ENCODE measurements at places on chromosomes 12 and 14.

DNA sequence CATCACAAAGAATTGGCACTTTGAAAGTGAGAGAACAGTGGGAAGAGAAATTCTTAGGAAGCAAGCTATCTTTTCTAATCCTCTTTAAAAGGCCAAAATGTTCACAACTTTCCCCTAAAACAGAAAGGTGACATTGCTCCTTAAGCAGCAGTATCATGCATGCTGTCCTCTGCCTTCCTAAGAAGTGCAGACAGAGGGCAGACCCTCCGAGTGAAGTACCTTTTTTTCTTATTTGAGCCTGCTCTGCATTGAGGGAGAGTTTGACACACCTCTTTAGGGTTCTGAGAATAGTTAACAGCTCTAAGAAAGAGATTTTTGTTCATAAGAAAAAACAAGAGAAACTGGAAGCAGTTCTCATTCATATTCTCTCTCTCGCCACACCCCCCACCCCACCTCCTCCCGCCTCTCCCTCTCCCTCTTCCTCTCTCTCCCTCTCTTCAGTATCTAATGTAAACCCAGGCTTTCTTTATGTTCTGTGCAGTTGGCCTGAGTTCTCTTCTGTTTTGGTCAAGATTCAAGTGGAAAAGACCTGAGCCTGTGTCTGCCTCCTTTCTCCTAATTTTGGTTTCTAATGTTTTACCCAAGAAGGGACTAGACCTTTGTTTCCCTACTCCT lies 709.1 kb downstream of the DIO2 start:
- no peak for DNase-seq
- peak overlapping the region; percentile 37 for H3K27ac ChIP-seq
- no peaks in the 10 kb centered on the region for H3K27me3 ChIP-seq
- H3K4me3 ChIP-seq: no peak overlapping the region
- H3K36me3 ChIP-seq: no peaks in the 10 kb centered on the region

DNA sequence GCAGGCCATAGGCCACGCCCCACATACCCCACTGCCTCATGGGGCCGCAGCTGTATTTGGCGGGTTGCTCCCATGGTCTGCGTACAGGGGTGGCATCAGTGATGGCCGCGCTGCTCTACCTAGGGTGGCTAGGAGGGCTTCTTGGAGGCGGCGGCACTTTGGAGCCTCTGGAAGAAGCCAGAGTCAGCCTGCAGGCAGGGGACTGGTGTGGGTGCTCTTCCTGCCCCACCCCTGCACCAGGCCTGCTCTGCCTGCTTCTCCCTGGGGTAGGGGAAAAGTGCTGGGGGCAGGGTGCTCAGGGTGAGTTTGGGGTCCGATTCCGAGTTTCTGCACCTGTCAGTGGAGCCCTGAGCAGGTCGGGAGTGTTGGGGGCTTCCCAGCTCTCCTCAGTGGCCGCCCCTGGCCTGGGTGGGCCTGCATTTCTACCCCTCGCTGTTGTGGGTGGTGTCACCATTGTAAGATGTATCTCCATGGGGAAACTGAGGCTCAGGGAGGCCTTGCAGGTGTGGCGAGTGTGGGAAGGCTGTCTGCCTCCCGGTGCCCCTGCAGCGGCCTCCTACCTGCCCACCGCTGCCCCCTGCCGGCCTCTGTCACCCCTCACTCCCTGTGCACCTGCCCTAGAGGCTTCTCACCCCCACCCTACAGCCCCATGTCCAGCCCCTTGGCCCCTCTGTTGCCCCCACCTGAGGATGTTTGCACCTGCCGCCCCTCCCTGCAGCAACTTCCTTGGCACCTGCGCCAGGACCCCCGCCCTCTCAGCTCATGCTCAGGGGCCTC lies 5.5 kb downstream of the CEP170B start:
- no peak overlapping the region for H3K27ac ChIP-seq
- H3K27me3 ChIP-seq: no peaks in the 10 kb centered on the region
- no peak overlapping the region for H3K4me3 ChIP-seq
- H3K36me3 ChIP-seq: no peaks in the 10 kb centered on the region

DNA sequence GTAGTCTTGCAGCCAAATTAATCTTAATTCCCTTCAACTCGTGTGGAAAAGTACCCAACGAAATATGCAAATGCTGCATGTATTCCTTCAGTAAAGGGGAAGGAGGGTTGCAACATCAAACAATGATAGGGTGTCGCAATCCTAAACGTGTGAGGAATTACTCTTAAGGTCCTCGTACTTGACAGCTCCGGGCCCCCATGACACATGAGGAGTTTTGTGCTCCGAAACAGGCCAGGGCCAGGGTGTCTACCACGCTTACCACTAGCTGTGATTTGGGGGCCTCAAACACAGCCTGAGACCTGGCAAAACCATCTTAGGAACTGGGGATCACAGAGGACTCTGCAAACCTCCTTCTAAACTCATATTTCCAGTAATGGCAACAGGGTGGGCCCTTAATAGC lies 20.4 kb downstream of the FOS start:
- no peaks in the 10 kb centered on the region for H3K27me3 ChIP-seq
- peak overlapping the region; percentile 94 for H3K27ac ChIP-seq
- peaks cover 48% of the 10 kb centered on the region for H3K4me1 ChIP-seq
- H3K4me3 ChIP-seq: no peak overlapping the region

DNA sequence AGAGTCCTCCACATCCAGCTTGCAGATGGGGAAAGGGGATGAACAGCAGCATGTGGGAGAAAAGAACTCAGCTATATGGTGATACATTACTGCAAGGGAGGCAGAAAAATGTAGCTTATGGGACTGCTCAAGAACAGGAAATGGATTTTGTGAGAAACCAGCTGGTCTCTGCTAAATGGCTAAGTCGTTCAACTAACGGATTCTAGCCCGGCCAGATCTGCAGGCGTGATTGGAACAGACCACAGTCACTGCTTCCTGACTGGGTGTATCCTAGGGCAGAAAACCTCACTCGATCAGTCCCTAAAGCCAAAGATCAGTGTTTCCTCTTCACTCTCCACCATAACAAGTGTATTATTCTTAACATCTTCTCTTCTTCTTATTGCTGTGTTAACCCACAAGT lies 8.1 kb upstream of the PTGDR start:
- no peak for DNase-seq
- H3K4me3 ChIP-seq: no peak overlapping the region
- H3K27ac ChIP-seq: no peak overlapping the region
- no peaks in the 10 kb centered on the region for H3K36me3 ChIP-seq
- H3K27me3 ChIP-seq: no peaks in the 10 kb centered on the region

GRCh38 chr14:68076451-68076850 lies 256.9 kb downstream of the RAD51B start:
- H3K36me3 ChIP-seq: no peaks in the 10 kb centered on the region
- DNase-seq: no peak
- no peaks in the 10 kb centered on the region for H3K27me3 ChIP-seq
- peaks cover 30% of the 10 kb centered on the region for H3K4me1 ChIP-seq
- no peak overlapping the region for H3K4me3 ChIP-seq

- peak overlapping the region; percentile 19 for H3K4me3 ChIP-seq
- H3K36me3 ChIP-seq: no peaks in the 10 kb centered on the region
- DNase-seq: no peak
- H3K27me3 ChIP-seq: peaks cover 5% of the 10 kb centered on the region
These were observed 1.4 kb downstream of the RIMBP2 start for GRCh38 chr12:130714591-130715149.

DNA sequence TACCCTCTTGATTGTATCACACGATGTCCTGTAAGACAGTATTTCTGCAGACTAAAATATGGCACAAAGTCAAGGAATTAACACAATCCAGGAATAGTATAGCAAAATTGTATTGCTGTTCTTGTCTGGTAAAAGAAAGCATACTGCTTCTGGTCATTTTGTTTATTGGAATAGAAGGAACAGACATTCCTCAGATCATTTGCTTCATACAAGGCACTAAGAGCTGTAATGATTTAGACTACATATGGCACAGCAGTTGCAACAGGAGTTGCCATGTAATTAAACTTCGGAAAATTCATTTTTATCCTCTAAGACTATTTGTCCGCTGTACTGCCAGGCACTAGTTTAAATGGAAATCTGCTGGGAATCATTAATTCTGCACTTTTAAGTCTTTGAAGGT lies 7.6 kb upstream of the KERA start:
- H3K36me3 ChIP-seq: no peaks in the 10 kb centered on the region
- H3K27ac ChIP-seq: no peak overlapping the region
- no peaks in the 10 kb centered on the region for H3K27me3 ChIP-seq
- no peaks in the 10 kb centered on the region for H3K4me1 ChIP-seq
- no peak overlapping the region for H3K4me3 ChIP-seq

GRCh38 chr14:105180592-105181548 lies at the start of gene NUDT14:
NUDT14 (minus strand) TSS chr14:105181312; CDS start chr14:105181209, 103 bp downstream.
- no peaks in the 10 kb centered on the region for H3K27me3 ChIP-seq
- H3K4me3 ChIP-seq: peak within 1 kb of the TSS; percentile 64
- DNase-seq: peak; percentile 15
- peak within 1 kb of the TSS; percentile 81 for H3K27ac ChIP-seq
- H3K4me1 ChIP-seq: peaks cover 26% of the 10 kb centered on the region
